ENCODE measurements at places on chromosomes 4 and X. TPM values are rescaled to one million over a fixed set of nuclear protein-coding genes. Genes with fewer than 3 reads are reported as not detected.

DNA sequence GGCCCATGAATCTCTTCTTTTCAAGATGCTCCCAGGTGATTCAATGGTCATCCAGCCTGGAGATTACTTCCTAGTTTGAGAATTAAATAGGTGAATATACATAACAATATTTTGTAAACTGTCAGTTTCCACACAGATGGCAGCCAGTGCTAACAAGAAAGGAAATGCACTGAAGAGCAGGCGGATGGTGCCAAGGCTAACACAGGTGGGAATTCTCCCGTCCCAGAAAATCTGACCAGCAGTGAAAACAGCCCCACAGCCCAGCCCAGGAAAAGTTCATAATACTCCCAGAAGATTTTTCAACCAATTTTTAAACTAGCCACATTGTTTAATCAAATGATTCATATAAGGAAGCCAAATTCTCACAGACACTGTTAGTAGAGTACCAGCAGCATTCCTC, 387.2 kb upstream of the GATB start:
- no peak overlapping the region for H3K4me3 ChIP-seq
- DNase-seq: no peak
- no peaks in the 10 kb centered on the region for H3K36me3 ChIP-seq

- no peak overlapping the region for H3K27ac ChIP-seq
- H3K4me1 ChIP-seq: no peaks in the 10 kb centered on the region
- no peaks in the 10 kb centered on the region for H3K27me3 ChIP-seq
- no peak overlapping the region for H3K4me3 ChIP-seq
Measured at GRCh38 chrX:78838709-78839108, 91.2 kb downstream of the LPAR4 start.

GRCh38 chrX:45824471-45824870, 623.8 kb upstream of the DIPK2B start:
- no peaks in the 10 kb centered on the region for H3K4me1 ChIP-seq
- DNase-seq: no peak
- H3K27ac ChIP-seq: no peak overlapping the region
- H3K36me3 ChIP-seq: no peaks in the 10 kb centered on the region
- H3K27me3 ChIP-seq: no peaks in the 10 kb centered on the region
- H3K4me3 ChIP-seq: no peak overlapping the region

GRCh38 chr4:162644346-162644745, 480.5 kb upstream of the FSTL5 start:
- H3K27me3 ChIP-seq: no peaks in the 10 kb centered on the region
- no peaks in the 10 kb centered on the region for H3K36me3 ChIP-seq
- no peak overlapping the region for H3K4me3 ChIP-seq
- H3K4me1 ChIP-seq: no peaks in the 10 kb centered on the region

- H3K4me3 ChIP-seq: no peak overlapping the region
- no peaks in the 10 kb centered on the region for H3K4me1 ChIP-seq
- peak; percentile 85 for DNase-seq
Measured at GRCh38 chrX:15524417-15524816, 23.8 kb downstream of the BMX start.

DNA sequence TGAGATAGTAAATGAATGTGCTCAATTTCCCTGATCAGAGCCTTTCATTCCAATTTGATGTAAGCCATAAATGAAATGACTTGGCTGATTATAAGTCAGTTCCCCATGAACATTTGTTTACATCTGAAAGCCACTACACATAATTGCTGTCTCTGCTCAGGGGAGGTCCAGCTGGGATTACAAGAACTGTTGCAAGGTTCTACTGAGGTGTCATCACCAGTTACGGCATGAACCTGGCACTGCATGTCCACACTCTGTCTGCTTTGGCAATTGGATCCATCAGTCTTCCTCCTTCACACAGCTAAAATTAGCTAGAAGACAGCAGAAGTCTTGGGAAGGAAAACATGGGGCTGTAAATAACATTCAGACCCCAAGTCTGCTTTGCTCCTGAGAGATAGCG, 12.8 kb upstream of the MBNL3 start:
- no peaks in the 10 kb centered on the region for H3K4me1 ChIP-seq
- no peak overlapping the region for H3K4me3 ChIP-seq
- no peaks in the 10 kb centered on the region for H3K27me3 ChIP-seq
- DNase-seq: no peak
- H3K36me3 ChIP-seq: no peaks in the 10 kb centered on the region

The OTUD6A gene
- not detected for total RNA-seq
